Stimulated activated CD4-positive, alpha-beta T cell treated with anti-CD3 and anti-CD28 coated beads, Interleukin-15, amount 100 ng/mL, for 1 hour (primary cell): ENCODE measurements at places on chromosomes 5 and 9.

DNA sequence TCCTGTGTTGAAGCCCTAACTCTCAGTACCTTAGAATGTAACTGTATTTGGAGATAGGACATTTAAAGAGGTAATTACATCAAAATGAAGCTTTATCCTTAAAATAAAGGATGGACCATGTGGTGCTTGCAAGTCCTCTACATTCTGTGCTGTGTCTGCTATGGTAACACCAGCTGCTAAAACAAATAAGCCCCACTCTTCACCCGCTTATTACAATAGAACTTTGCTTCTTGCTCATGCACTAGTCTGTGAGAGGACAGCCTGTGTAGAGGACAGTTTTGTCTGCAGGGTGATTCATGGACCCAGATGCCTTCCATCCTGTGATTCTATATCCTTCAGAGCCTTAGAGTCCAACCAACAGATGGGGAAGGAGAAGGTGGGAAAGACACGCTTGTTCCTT lies 12.5 kb upstream of the IGFBPL1 start:
- DNase-seq = no peak

DNA sequence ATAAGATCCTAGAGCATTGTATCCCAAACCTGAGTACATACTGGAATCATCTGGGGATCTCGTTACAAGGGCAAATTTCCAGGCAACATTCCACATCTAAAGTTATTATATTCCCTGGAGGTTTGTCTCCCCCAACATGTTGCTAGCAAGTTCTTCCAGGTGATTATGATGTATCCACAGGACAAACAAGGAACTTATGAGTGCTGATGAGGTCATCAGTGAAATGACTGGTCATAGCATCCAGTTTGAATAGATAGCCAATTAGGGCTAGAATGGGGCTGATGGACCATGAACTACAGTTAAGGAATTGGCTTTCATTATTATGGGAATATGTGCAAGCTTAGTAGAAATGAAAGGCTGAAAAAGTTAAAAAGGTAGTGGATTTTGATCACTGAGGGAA lies 115.2 kb downstream of the CWC27 start:
- no peak for DNase-seq

GRCh38 chr9:18707061-18707461 lies 233.1 kb downstream of the ADAMTSL1 start:
- DNase-seq = no peak

- no peak for DNase-seq
Observed at GRCh38 chr9:120960001-120960400, 33.4 kb upstream of the TRAF1 start.

DNA sequence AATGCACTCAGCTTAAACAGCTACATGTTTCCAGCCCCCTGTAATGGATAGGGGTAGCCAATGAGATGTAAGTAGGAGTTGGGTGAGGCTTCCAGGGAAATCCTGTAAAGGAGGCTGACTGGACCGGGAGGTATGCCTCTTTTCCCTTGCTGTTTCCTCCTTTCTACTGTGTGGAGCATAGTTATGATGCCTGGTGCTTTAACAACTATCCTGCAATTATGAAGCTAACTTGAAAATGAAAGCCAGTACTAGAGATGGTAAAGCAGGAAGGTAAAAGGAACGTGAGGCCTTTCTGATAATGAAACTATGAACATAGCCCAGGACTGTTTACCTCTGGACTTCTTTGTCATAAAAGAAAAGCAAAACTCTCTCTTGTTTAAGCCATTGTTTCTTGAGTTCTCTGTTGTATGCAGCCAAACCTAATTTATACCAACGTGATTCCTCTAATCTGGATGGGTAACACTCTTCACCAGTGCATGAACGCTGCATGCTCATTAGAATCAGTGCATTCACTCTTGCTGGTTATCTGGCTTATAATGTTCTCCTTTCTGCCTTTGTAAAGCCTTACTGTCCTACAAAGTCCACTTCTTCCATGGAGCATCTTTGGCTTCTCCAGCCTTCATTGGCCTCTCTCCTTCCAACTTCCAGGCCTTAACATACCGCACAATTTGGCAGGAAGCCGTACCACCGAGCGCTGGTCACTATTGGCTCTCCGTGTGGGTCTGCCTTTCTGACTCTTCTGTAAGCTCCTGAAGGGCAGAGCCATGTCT lies 8.3 kb upstream of the ARHGEF28 start:
- DNase-seq = no peak

GRCh38 chr9:83336706-83337105 lies 201.5 kb downstream of the FRMD3 start:
- DNase-seq = no peak
